ENCODE measurements at places on chromosomes 2 and 18.
A peak's percentile ranks its signal among the peaks of the same experiment; 100 is the strongest.

DNA sequence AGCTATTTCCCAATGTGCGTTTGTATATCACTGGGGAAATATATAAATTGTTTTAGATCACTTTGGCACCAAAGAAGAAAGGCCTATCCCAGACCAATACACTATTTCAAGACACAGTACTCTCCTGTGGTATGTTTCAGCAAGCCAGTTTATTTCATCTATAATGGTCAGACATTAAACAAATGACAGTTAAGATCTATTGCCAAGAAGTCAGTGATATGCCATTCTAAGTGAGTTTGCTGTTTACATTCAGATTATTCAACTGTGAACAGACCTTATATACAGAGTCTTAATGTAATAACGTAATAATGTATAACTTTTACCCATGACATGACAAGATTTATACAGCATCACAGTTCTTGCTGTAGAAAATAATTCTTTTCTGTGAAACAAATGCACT lies 352.7 kb downstream of the CDH7 start:
- no peak for DNase-seq

DNA sequence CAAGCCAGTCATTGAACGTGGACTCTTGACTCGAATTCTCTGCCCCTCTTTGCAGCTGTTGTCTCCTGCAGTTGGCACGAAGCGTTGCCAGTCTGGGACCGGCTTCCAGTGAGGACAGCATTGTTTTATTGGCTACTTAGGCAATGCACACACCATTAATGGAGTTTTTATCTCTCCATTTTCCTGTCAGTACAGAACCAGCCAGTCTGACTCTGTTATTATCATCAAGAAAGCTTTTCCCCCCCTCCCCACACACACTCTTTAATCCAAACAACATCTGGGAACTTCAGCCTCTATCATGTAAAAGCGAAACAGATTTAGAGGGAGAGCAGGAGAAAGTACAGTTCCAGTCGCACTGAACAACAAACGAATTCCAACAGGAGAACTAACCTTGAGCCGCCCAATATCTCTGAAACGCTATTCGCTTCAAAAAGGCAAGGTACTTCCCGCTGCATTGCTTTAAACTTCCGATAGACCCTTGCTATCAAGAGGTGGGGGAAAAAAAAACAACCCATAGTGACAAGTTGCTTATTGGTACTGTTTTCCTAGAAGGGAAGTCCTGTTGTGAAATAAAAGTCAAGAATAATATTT lies 38.2 kb downstream of the ACVR1 start:
- no peak for DNase-seq

- DNase-seq = peak; percentile 23
Observed at GRCh38 chr18:2846636-2847316, at the start of gene EMILIN2. Gene EMILIN2, plus strand, starts transcription at chr18:2847006. Its CDS starts 183 bp downstream, at chr18:2847189.

DNA sequence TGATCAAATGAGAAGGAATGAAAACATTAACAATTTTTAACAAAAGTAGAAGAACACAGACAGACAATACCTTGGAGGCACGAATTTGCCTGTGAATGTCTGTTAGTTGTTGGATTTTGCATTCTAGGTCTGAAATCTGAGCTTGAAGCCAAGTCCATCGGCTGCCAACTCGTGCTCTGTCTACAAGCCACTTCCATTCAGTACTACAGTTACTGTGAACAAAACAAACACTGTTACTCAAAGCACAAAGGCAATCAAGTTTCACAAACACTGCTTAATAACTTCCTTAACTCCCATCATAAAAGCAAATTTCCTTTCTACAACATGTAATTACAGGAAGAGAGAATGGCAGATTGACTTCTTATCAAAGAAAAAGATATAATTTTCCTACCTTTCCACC lies 42.2 kb downstream of the KANSL1L start:
- DNase-seq = no peak

- DNase-seq = no peak
Observed at GRCh38 chr2:182767578-182767977, 51.5 kb downstream of the DNAJC10 start.

DNA sequence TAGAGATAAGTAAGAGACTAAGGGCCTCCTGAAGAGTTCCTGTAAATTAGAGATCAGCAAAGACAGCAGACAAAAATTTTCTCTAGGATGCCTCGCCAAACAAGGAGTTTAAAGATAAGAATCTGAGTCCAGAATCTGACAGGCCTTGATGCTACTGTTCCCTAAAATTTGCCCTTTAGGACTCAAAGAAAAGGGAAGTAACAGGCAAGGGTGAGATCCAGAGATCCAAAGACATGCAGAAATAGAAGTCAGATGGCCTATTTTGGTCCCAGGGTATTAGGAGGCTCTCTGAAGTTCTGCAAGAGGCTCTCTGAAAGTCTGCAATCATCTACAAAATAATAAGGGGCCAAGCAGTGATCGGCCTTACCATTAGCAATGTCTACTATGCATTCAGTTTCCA lies 33.0 kb downstream of the GALNT5 start:
- DNase-seq = no peak

GRCh38 chr18:62964432-62964831 lies 249.1 kb downstream of the PHLPP1 start:
- DNase-seq = no peak

DNA sequence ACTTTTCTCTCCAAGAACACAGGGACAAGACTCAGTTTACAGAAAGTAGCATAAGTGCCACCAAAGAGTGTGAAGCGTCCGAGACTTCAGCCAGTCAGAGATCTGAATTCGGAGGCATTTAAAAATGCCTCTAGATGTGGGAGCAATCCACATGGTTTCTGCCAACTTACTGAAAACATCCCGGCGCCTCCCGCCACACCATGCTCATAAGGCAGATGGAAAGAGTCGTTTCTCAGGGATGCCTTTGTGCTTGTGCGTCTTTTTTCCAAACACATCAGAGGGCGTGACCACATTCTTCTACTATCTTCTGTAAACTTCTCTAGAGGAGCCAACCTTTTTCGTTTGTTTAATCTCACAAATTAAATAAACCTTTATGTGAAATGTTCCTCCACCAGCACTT lies 88.7 kb downstream of the NRP2 start:
- no peak for DNase-seq

- DNase-seq = no peak
Observed at GRCh38 chr18:78021196-78021595, 771.5 kb downstream of the GALR1 start.

DNA sequence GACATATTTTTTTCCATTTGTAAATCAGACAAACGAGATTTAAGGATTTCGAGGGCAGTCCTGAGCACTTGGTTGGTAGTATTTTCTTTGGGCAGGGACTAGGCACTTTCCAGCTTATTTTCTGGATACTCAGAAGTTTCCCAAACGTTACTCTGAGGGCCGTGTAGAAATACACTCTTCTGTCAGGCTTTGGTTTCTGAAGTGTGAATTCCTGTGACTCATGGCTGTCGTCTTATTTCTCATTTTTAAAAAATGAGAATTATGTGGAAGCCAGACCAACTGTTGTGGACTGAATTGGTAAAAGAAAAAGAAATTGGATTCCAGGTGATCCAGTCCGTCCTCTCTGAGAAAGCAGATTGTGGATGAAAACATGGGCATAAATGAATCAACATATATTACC lies 658.6 kb upstream of the FANCL start:
- no peak for DNase-seq

DNA sequence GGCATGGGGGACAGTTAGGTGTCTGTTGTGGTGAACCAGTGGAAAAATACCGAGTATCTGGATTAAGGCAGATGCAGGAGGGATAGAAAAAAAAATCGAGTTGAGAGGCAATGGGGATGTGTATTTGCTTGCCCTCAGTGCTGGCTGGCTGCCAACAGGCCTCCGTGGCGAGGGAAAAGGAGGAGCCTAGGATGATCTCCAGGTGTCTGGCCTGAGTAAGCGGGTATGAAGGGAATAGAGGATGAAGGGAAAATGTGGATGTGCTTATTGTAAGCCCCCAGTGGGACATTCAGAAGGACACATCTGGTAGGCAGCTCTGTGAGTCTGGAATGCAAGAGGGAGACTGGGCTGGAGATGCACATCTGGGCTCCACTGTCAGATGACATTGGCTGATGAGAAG lies 22.8 kb downstream of the KCNS3 start:
- DNase-seq = no peak

DNA sequence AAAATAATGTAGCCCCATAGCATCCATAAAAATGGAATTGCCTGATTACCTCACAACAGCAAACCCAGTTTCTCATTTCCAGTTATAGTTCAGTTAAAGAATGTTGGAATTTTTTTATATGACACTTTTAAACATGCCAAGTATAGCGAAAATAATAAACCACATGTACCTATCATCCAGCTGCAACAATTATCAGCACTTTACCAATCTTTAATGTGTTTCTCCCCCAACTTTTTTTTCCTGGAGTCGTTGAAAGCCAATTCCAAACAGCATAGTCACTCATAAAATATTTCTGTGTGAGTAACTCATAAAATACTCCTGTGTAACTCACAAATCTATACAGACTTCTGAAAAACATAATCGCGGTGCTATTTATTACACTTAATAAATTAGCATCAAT lies 38.1 kb downstream of the SMAD4 start:
- no peak for DNase-seq

DNA sequence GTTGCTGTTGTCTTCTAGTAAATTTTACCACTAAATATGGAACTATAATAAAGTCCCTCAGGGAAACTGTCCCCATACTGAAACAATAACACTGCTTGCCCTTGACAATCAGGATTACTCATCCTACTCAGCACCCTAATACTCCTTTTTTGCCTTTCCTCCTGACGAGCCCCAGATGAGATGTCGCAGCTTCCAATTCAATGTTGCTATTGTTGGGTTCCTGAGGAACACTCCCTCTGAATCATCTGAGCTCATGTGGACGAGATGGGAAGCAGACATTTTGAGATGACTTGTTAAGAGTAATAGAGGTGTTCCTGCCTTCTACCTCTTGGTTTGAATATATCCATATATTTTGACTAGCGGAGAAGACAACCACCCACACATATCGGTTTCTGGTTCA lies 187.8 kb upstream of the FAM98A start:
- no peak for DNase-seq

DNA sequence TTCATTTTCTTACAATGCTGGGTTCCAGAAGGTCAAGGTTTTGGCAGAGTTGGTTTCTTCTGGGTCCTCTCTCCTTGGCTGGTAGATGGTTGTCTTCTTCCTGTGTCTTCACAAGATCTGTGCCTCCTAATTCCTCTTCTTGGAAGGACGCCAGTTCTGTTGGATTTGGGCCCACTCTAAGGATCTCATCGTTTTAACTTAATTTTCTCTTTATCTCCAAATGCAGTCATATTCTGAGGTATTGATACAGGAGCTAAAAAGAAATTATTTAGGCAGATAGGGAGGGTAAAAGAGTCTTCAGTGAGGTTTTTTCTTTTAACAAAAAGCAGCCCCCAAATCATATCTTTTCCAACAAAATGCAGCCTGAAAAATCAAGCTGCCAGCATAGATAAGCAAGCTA lies 998.4 kb downstream of the SOCS6 start:
- no peak for DNase-seq

DNA sequence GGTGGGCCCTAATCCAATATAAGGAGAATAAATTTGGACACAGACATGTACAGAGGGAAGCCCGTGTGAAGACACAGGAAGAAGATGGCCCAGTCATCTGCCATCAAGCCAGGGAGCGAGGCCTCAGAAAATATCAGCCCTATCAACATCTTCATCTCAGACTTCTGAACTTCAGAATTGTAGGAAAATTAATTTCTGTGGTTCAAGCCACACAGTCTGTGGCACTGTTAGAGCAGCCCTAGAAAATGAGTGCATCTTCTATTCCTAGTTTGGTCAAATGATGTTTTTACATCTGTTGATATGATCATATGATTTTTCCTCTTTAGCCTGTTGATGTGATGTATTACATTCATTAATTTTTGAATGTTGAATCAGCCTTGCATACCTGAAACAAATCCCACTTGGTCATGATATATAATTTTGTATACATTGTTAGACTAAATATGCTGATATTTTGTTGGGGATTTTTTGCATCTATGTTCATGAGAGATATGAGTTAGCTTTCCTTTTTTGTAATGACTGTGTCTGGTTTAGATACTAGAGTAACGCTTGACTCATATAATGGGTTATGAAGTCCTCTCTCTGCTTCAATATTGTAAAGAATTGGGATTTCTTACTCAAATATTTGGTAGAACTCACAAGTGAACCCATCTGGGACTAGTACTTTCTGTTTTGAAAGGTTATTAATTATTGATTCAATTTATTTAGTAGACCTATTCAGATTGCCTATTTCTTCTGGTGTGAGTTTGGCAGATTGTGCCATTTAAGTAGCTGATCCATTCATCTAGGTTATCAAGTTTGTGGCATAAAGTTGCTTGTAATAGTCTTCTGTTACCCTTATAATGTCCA lies 451.4 kb downstream of the EIPR1 start:
- DNase-seq = no peak

DNA sequence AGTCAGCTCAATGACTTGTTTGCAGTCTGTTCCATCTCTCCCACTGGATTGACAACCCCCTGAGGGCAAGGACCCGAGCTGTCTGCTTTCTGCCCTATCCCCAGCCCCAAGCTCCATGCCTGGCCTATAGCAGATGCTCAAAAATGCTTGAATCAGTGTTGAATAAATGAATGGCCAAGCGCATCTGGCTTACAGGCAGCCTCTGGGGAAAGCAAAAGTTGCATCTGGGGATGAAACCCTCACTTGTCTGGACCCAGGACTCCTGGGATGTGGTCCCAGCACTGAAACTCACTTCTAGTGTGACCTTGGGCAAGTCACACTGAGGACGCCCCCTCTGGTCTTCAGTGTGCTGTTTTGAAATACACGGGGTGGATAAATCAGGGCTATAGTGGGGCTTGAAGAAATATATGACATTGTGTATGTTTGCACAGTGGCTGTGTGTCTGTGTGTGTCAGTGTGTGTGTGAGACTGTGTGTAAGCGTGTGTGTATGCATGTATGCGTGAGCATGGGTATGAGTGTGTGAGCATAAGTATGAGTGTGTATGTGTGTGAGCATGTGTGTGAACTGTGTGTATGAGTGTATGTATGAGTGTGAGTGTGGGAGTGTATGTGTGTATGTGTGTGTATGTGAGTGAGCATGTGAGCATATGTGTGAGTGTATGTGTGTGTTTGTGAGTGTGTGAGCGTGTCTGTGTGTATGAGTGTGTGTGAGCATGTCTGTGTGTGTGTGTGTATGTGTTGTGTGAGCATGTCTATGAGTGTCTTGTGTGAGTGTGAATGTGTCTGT lies 27.8 kb upstream of the TNS1 start:
- no peak for DNase-seq

All from stimulated activated CD8-positive, alpha-beta memory T cell treated with anti-CD3 and anti-CD28 coated beads, Interleukin-2, amount 100 ng/mL, for 48 hours (primary cell).